ENCODE measurements at places on chromosomes 3 and 15. TPM values are rescaled to one million over a fixed set of nuclear protein-coding genes. Genes with fewer than 3 reads are reported as not detected.

Gene SUCNR1
- total RNA-seq: 0.09 TPM

Gene NOX5
- 0.41 TPM for total RNA-seq

Gene FBXO40
- not detected for total RNA-seq

Gene ARL8B
- total RNA-seq: 61.5 TPM

Gene PRTG
- 9.9 TPM for total RNA-seq

Gene TMCO5A
- total RNA-seq: not detected

Gene SPINK8
- total RNA-seq: not detected

Gene CILP
- 0.07 TPM for total RNA-seq

Gene C3orf85
- total RNA-seq: not detected

Gene GOLGA8R
- total RNA-seq: 0.34 TPM

Gene GOLGA8G
- total RNA-seq: not detected

Gene MAP1A
- total RNA-seq: 0.81 TPM

Gene PTX3
- 1.0 TPM for total RNA-seq

Gene CDHR4
- total RNA-seq: 0.23 TPM

Gene GPR62
- total RNA-seq: not detected

Gene SKOR1
- total RNA-seq: 0.06 TPM
